Omental fat pad (tissue), 4 donors: ENCODE measurements at places on chromosomes 1 and 21. TPM values are rescaled to one million over a fixed set of nuclear protein-coding genes. Genes with fewer than 3 reads are reported as not detected.

GRCh38 chr1:37862330-37862729 is 2.9 kb upstream of the MTF1 start:
- DNase-seq = no peak

- DNase-seq = no peak
These were observed 12.9 kb downstream of the CAMK2N1 start for GRCh38 chr1:20472860-20473711.

DNA sequence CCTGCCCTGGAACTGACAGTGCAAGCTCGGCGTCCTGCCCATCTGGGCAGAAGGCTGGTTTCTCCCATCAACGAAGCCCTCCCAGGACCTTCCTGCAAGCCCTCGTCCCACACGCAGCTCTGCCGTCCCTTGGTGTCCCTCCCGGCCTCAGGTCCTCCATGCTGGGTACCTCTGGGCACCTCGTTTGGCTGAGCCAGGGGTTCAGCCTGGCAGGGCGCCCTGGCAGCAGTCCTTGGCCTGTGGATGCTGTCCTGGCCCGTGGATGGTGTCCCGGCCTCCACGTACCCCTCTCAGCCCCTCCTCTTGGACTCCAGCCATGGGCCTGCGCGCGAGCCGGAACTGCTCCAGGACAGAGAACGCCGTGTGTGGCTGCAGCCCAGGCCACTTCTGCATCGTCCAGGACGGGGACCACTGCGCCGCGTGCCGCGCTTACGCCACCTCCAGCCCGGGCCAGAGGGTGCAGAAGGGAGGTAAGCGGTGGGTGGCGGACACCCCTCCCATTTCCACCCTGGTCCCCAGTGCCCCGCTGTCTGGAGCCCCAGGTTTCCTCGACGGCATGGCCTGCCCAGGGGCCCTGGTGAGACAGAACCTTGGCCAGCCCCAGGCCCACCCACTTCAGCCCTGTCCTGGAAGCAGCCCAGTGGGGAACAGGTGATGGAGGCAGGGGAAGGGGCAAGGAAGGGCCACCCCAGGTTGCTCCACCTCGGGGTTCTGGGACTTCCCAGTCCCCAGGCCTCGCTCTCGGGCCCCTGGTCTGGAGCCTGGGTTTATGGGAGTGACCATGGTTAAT is 3.5 kb downstream of the TNFRSF14 start:
- DNase-seq = no peak

Gene BACE2
- 23.5 TPM for total RNA-seq

- no peak for DNase-seq
These were observed 45.7 kb upstream of the FOXD3 start for GRCh38 chr1:63276624-63277023.

DNA sequence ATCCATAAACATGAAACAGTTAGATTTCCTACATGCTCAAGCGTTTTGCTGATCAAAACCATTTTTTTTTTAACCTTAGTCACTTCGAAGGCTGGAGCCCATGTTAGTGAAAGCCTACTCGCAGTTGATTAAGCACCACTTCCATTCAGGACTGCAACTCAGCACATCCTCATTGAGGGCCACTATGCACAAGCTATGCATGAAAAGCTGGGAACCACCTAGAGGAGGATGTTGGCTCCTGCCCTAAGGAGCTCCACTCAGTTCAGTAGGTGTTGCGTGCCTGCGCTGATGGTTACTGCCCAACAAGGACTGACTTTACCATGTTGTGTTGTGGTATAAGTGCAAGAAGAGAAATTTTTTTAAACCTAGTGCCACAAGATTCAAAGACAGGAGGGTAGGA is 181.4 kb upstream of the L1TD1 start:
- no peak for DNase-seq

Gene PLA2G2F
- total RNA-seq = not detected

- no peak for DNase-seq
These were observed 40.9 kb upstream of the BCL9 start for GRCh38 chr1:147500309-147500839.

GRCh38 chr1:20484519-20485462 is 1.2 kb downstream of the CAMK2N1 start:
- no peak for DNase-seq

DNA sequence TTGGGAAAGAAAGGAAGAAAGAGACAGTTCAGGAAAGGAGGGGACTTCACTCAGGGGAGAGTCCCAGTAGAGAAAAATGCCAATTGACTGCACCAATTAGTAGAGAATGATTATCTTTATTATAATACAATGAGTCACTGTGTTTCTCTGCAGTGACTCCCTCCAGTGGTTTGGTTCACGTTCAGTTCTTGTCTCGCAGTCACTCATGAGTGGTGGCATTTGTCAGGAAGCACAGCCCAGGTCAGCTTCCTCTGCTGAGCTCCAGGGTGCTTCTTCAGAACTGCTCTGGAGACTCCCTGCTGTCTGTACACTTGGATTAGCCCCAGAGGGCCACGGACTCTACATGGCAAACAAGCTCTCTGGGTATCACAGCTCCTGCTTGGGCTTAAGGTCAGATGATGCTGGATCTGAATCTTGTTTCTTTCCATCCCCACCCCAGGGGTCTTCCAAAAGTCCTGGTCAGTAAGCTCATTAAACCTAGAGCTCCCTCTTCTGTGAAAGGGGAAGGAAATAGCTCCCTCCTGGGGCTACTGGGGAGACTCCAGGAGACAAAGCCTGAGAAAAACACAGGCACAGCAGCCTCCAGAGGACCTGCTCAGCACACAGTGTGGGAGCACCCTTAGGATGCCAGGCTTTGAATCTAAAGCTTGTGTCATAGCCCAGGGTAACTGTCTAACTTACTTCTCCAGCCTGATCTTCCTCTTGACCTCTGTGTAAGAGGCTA is 619.0 kb downstream of the AJAP1 start:
- no peak for DNase-seq

DNA sequence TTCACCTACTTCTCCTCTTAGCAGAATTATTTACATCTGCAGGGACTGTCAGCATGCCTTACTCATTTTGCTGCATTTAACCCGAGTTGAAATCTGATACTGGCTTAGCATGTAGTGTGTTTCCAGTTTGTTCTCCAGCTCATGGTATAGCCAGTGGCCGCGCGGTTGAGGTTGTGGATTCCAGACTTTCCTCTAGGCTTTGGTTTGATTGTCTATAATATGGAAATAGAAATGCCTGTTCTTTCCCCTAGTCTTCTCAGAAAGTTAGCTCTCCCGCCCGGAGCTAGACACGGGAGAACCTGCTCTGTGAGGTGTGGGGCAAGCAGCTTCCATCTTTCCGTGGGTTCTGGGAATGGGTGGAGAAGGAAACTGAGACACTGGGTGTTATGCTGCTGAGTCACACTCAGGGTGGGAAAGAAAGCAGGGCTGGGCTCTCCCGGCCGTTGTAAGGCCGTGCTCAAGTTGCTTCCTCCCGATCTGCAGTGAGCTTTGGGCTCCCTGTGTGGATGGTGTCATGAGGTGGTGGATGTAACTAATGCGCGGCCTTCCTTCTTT is 206.8 kb upstream of the TMEM51 start:
- DNase-seq = no peak

DNA sequence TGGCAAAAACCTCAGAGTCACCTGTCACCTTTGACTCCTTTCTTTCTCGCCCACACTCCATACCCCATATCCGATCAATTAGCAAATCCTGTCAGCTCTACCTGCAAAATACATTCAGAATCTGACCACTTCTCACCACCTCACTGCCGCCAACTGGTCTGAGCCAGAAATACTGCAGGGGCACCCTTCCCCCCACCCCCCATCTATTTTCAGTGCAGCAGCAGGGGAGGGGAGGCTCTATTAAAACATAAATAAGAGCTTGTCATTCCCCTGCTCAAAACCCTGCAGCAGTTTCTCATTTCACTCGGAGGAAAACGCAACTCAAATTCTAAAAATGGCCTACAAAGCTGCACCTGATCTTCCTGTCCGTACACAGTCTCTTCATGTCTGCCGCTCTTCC is 3.9 kb downstream of the PKLR start:
- no peak for DNase-seq

Gene ATXN7L2
- 3.5 TPM for total RNA-seq

GRCh38 chr1:163442895-163443294 is 121.1 kb downstream of the NUF2 start:
- DNase-seq = no peak

DNA sequence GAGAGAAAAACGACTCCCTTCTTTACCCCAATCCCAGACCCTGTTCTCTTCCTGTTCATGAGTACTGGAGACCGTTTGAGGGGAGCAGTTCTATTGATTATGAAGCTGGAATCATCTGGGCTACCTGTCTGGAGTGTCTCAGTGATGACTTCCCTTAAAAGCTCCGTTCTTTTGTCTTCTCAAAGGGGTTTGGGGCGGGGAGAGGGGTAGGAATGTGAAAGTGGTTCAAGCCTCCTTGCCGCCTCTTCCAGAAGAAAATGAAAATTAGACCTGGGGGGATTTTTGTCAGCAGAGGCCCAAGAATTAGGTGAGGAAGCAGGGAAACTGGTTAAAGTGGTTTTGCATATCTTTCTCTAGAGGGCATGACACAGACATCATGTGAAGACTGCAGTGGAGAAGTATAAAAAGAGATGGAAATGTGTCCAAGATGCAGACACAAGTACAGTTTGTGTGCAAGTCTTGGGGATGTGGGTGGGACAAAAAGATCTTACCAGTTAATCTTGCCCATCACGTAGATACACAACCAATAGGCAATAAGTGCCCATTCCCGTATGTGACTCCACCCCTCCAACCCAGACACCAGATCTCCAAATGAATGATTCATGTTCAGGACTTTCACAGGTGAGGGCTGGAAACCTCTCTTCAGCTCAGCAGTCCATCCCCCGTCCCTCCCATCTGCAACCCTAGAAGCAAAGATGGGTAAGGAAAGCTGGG is 470 bp upstream of the MTMR11 start:
- no peak for DNase-seq

DNA sequence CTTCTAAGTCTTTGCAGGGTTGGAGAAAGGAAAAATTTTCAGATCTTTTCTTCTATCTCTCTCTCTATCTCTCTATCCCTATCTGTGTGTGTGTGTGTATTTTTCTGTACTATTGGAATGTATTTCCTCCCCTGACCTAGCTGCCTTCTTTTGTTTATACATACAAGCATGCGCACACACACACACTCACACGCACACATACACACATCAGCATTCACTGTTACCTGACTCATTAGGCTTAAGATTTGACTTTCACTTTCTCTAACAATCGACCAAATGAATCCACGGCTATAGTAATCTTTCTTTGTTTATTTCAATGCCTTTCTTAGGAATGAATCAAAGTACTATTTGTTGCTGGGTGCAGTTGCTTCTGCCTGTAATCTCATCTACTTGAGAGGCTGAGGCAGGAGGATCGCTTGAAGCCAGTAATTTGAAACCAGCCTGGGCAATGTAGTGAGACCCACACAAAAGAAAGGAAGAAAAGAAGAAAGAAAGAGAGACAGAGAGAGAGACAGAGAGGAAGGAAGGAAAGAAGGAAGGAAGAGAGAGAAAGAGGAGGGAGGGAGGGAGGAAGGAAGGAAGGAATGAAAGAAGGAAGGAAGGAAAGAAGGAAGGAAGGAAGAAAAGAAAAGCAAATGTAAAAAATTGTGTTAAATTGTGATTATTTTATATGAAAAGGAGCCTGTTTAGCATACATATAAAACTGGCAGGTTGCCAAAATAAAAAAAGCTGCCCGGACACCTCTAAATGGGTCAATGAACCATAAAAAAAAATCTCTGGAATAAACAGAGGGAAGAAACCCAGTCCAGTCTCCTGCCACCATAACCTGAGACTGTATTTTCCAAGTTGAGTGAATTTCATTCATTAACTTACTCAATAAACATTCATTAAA is 206.8 kb downstream of the ZNF326 start:
- no peak for DNase-seq

DNA sequence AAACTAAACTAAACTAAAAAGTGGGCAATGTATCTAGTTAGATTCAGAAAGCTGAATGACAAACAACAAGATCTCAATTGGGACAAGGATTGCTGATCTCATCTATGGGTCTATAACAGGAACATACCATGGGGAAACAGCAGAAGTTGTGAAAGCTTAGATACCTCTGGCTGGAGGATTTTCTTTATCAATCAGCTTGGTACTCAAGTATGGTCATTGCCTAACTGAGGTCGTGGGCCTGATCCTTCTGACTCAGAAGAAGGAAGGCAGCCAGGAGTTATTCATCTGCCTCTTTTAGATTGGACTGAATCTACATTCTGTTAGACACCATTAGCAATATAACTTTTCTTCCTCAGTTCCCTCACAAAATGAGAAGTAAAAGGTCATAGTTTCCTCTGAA is 39.7 kb downstream of the DNTTIP2 start:
- no peak for DNase-seq
